ENCODE measurements at places on chromosomes 16 and 17.
A peak's percentile ranks its signal among the peaks of the same experiment; 100 is the strongest.

GRCh38 chr17:80890196-80890920 is 101.3 kb upstream of the CHMP6 start:
- DNase-seq = peak; percentile 57

DNA sequence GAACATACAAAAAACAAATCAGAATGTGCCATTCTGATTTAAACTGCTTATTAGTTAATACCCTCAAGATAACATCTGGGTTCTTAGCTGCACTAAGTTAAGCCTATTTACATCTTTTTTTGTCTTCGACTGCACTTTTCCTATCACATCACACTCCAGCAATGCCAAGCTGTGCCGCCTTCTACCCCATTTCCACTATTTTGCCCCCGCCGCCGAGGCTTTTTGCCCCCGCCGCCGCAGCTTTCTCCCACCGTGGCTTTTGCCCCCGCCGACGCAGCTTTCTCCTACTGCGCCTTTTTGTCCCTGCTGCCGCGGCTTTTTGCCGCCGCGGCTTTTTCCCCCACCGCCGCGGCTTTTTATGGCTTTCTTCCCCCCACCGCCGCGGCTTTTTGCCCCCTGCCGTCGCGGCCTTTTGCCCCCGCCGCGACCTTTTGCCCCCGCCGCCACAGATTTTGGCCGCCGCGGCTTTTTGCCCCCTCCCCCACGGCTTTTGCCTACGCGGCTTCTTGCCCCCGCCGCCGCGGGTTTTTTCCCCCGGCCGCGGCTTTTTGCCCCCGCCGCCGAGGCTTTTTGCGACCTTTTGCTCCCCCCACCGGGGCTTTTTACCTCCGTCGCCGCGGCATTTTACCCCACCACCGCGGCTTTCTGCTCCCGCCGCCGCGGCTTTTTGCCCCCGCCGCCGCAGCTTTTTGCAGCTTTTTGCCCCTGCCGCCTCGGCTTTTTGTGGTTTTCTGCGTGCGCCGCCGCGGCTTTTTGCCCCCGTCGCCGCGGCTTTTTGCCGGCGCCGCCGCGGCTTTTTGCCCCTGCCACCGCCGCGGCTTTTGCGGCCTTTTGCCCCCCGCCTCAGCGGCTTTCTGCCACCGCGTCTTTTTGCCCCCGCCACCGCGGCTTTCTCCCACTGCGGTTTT is 331.4 kb upstream of the WSB1 start:
- peak; percentile 38 for DNase-seq

- no peak for DNase-seq
These were observed 78.3 kb downstream of the CBLN1 start for GRCh38 chr16:49203361-49203760.

GRCh38 chr17:47882247-47882646 is 13.8 kb upstream of the SP2 start:
- no peak for DNase-seq

GRCh38 chr17:75641343-75641742 is 8.1 kb downstream of the SMIM5 start:
- DNase-seq = no peak

DNA sequence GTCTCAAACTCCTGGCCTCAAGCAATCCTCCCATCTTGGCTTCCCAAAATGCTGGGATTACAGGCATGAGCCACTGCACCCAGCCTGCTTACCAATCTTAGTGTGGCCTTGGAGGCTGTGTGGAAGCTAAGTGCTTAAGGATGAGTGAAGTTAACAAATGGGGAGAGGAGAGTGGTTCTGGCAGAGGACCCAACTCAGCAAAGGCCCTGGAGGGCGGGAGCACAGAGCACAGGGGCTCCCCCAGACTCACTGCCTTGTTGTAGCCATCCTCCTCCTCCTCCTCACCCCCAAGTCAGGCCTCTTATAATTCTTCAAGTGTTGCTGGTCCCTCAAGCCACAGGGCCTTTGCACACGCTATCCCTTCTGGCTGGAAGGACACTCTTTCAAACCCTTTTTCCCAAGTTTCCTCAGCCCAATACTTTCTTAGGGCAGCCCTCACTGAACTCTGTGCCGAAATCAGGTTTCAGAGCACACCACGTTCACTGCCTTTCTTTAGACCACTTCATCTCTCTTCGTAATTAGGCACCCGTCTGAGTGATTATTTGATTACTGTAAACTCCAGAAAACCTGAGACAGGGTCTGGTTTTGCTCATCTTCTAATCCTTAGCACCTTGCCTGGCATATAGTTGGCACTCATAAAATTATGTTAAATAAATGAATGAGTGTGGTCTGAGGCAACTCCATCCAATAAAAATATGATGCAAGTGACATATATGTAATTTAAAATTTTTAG is 23.4 kb downstream of the NGFR start:
- no peak for DNase-seq

- DNase-seq = peak; percentile 76
These were observed 5.1 kb upstream of the NME4 start for GRCh38 chr16:391885-392335.

DNA sequence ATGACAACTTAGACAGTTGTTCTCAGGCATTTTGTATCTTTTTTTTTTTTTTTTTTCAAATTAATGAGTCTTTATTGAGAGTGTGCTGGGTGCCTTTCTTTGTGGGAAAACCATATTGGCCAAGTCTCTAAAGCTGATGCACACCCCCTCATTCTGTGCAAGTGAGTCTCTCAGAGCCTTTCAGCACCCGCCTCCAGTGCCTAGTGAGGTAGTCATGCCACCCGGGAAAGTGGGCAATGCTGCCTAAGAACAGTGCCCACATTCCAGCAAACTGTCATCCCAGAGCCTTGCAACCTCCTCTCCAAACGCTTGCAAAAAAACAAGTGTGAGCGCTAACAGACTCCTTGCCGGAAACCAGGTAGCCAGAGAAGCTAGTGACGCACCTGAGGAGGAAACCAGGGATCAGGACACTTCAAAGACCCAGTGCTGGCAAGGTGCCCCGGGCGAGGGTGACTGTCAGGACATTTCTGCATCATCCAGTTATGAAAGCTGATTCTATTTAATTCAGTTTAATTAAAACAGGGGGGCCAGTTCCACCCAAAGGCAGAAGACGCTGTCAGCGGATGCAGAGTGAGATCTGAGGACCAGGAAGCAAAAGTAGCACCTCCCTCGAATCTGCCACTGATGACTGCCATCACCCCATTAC is 34.9 kb downstream of the SMARCE1 start:
- DNase-seq = no peak

All from NB4 (cell line).